ENCODE measurements at places on chromosomes 11 and 22. TPM values are rescaled to one million over a fixed set of nuclear protein-coding genes. Genes with fewer than 3 reads are reported as not detected.

Gene ZP1
- not detected for total RNA-seq

Gene NDUFS8
- total RNA-seq: 142 TPM

Gene BTBD18
- total RNA-seq: not detected

Gene WBP2NL
- total RNA-seq: 0.15 TPM

Gene CDPF1
- total RNA-seq: 12.0 TPM

Gene OLFML1
- under 0.01 TPM for total RNA-seq

Gene KRTAP5-7
- under 0.01 TPM for total RNA-seq

Gene MARK2
- 23.3 TPM for total RNA-seq
